ENCODE measurements at places on chromosomes 13 and 19. TPM values are rescaled to one million over a fixed set of nuclear protein-coding genes. Genes with fewer than 3 reads are reported as not detected.
A peak's percentile ranks its signal among the peaks of the same experiment; 100 is the strongest.

DNA sequence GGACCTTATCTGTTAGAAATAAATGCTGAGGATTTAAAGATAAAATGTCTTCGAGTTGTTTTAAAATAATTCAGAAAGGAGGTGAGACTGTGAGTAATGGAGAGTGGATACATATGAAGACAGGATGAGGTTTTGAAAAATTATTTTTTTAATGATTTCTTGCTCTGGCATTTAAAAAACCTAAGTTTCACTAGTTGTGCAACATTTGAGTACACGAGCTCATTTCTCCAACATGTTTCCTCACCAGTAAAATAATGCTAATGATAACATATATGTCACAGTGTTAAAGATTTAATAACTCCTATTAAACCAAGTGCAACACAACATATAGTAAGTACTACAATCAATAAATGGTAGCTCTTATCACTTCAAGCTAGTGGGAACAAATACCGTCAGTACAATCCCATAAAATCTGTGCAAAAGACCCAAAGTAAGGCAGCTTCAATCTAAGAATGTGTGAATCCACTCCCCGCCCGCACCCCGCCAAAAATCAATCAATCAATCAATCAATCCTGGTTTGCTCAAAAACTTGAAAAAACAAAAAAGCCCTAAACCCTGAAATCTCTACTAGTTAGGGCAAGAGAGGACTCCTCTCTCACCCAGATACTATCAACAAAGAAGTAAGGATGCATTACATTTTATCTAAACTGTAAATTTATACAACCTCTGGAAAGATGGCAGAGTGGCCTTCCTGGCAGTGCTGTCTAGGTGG, 1.3 kb downstream of the ALG5 start:
- DNase-seq: no peak

GRCh38 chr19:46913852-46914430, 53.1 kb downstream of the ARHGAP35 start:
- no peak for DNase-seq

DNA sequence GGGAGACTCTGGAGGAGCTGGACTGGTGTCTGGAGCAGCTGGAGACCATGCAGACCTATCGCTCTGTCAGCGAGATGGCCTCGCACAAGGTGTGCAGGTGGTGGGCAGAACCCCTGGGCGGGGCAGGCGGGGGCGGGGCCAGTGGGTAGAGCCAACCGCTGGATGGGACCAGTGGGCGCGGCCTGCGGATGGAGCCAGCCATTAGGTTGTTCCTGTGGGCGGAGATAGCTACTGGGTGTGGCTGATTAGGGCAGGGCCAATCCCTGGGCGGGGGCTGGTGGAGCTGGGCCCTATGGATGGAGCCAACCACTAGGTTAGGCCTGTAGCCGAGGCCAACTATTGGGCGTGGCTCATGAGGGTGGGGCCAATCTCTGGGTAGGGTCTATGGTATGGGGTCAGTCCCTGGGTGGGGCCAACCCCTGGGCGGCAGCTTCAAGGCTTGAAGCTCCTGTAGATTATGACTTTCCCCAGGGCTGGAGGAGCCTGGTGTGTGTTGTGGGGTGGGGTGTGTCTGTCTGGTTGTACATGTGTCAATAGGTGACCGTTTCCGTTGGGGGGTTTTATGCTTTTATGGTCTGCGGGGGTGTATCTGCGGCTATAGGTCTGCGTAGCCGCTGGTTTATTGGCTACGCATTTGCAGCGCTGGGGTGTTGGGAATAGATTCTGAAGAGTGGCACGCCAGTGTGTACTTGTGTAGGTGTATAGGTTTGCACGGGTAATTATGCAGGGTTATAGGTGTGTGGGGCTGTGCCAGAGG, 30.7 kb downstream of the PDE4A start:
- DNase-seq: no peak

Gene ALOX5AP
- 5.2 TPM for polyA plus RNA-seq

DNA sequence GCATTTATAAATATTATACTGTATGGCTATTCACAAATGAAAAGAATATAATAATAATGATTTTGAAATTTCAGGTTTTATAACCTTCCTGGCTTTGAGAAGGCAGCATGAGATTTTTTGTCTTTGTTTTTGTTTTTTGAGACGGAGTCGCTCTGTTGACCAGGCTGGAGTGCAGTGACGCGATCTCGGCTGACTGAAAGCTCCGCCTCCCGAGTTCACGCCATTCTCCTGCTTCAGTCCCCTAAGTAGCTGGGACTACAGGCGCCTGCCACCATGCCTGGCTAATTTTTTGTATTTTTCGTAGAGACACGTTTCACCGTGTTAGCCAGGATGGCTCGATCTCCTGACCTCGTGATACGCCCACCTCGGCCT, 64.1 kb downstream of the ZNF429 start:
- no peak for DNase-seq

- DNase-seq: peak; percentile 86
Observed at GRCh38 chr19:13796301-13797057, 1.2 kb downstream of the ZSWIM4 start.

Gene ZNF486
- 3.8 TPM for polyA plus RNA-seq

- DNase-seq: no peak
Observed at GRCh38 chr19:54660964-54661363, 1.8 kb upstream of the LILRB4 start.

Gene DLL3
- 0.58 TPM for polyA plus RNA-seq

- no peak for DNase-seq
Observed at GRCh38 chr13:32838945-32839344, 177.3 kb upstream of the KL start.

DNA sequence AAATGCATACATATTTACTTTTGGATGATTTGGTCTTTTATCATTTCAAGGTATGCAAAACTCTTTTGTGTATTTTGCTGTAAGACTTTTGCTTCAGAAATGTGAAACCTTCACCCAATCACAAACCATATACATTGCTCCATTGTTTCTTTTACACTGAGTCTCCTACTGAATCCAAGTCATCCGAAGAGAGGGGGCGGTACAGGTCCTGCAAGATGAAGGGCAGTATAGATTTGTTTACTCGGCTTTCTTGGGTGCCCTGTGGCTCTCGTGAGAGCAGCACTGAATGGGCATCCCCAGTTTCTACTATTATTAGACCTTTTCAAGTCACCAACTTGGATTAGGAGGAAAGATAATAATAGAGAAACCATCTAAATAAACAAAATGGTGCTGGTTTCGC, 280.6 kb downstream of the DCLK1 start:
- no peak for DNase-seq
